ENCODE measurements at places on chromosomes 7 and 10.

- no peak for DNase-seq
Measured at GRCh38 chr10:52383088-52383487, 69.0 kb downstream of the DKK1 start.

GRCh38 chr10:55277549-55277948, 476.5 kb upstream of the PCDH15 start:
- DNase-seq = no peak

DNA sequence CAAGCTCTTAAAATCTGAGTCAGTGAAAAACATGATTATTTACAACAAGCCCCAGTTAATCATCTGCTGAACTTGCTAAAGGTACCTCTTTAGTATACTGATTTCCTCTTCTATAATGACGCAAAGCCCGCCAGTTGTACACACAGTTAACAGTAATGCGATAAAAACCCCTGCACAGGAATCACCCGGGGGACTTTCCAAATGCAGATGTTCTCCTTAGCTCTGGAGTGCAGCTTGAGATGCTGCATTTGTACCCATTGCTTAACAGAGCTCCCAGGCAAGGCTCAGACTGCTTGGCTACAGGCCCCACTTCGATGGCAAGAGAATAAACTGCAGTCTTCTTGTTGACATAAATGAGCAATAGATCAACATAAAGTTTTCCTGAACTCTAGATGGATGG, 279.6 kb upstream of the HGF start:
- DNase-seq = no peak

DNA sequence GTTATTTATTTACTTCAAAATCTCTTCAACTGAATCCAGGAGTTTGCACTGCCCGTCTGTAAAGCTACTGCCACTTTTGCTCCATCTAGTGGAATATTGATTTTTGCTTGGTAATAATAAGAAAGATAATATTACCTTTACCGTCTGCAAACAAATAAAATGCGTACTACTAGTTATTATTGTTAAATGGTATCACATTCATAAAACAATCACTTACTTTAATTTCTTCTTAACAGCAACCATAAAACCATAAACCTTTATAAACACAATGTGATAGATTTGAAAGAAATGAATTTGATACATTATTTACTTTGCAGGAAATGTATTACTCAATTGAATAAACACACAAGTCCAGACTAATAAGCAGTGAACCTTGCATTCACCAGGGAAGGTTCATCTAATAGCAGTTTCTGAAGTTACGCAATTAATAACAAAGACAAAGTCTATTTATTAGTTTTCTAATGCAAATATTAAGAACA, 6.4 kb downstream of the AGMO start:
- peak; percentile 14 for DNase-seq

- DNase-seq = no peak
Measured at GRCh38 chr10:78575400-78575799, 493.4 kb upstream of the ZMIZ1 start.

- no peak for DNase-seq
Measured at GRCh38 chr7:2761801-2762497, 73.9 kb downstream of the AMZ1 start.

Measured in EL (cell line).